Retinal pigment epithelial cell (primary cell): ENCODE measurements at places on chromosomes 3 and 15.

GRCh38 chr3:131883711-131884407, 151.0 kb downstream of the CPNE4 start:
- DNase-seq: no peak

GRCh38 chr3:170012683-170013400, 25.0 kb upstream of the GPR160 start:
- no peak for DNase-seq

- DNase-seq: no peak
These were observed 857 bp downstream of the AEN start for GRCh38 chr15:88621789-88622604.

DNA sequence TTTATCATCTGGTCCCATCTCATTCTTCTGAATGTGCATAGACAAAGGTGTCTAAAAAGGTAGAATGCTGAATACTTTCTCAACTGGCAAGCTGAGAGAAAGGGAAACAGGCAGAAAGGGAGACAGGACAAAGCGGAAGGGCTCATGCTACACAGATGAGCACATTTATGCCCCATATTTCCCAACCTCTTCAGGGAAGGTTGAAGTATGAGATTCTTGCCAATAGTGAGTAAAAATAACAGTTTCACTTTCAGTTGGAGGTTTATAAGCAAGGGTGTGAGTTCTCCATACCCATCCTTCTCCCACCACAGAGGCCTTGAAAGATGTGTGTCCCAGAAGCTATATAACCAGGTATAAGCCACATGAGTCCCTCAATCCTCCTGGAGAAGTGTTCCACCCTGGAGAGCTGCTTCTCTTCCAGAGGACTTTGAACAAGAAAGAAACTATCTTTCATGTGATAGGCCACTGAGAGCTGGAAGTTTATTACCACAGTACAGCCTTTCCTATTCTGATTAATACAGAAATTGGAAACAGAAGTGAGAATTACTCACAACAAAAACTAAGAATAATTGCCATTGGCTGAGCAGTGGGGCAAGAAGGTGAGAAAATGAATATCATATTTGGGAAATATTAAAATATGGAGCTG, 709.4 kb upstream of the NR2F2 start:
- no peak for DNase-seq

GRCh38 chr3:59115364-59116232, 65.8 kb upstream of the CFAP20DC start:
- peak; percentile 14 for DNase-seq
